Activated CD4-positive, alpha-beta memory T cell treated with anti-CD3 and anti-CD28 coated beads, Interleukin-2, amount 10 ng/mL, durations not matched to agents 7 days and 5 days (primary cell): ENCODE measurements at places on chromosomes 16 and 17.

DNA sequence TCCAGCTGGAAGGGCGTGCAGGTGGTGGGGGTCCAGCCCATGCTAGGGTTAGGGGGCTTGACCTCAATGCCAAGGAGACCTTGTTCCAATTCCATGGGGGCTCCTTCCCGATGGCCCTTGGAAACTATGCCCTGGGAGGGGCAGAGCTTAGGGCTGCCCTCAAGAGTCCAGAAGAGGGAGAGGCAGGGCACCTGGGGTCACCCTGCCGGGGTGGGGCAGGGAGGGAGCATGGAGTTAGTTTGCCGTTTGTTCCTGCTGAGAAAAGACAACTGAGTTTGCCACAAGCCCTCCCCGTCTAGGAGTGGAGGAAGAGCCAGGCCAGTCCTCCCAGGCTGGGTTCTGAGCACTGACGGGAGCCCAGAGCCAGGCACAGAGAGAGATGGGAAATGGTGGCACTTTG is 21.4 kb downstream of the MMP15 start:
- DNase-seq, result no peak

GRCh38 chr17:31856750-31857149 is 2.3 kb downstream of the COPRS start:
- DNase-seq, result no peak

- no peak for DNase-seq
Observed at GRCh38 chr17:58677194-58677880, 14.5 kb downstream of the TEX14 start.

DNA sequence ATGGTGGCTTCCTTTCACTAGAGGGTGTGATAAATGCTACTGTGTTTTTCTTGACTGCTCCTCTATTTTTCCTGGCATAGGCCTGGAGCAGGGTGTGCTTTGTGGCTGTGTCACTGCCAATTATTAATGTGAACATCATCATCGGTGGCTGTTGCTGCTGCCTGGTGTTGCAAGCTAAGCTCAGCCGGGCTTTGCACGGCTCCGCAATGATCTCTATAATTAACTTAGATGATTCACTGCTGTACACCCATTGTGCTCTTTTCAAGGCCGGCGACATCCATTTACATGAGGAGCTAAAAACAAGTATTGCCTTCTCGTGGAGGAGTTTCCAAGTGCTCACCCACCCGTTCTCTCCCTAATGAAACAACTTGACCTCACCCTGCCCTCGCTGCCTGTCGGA is 160.1 kb upstream of the IRX3 start:
- no peak for DNase-seq

- DNase-seq, result no peak
Observed at GRCh38 chr17:30450125-30451027, 26.8 kb upstream of the GOSR1 start.

DNA sequence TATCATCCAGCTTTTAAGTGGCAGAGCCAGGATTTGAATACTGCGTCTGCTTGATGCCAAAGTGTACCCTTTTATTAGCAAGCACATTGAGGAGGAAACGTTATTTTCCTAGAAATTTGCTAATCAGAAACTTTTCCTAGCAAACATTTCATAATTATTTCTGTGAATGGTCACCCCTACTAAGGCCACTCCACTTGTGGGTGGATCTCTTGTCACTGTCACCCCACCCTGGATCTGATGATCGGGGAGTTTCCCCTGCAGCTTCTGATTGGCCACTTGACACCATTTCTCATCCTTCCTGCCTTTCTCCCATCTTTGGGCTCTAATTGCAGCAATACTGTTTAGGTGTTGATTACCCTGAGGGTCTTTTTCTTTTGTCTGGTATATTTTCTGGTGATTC is 35.9 kb downstream of the GPRC5B start:
- no peak for DNase-seq

- no peak for DNase-seq
Observed at GRCh38 chr16:46713634-46714033, 24.2 kb downstream of the ORC6 start.

DNA sequence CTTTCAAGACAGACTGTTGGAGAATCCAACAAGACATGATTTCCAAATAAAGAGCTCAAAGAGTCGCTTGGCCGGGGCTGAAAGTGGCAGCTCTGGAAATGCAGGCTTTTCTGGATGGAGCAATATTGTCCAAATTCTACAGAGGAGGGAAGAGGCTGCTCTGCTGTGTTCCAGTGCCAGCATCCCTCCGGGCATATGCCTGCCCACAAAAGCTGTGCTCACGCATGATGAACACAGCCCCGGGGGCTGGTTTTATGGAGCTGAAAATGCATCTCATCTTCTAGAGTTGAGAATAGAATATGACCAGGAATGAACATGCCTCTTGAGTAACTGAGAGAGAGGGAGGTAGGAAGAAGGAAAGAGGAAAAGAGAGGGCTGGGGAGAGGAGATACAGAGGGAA is 74.7 kb upstream of the TOX3 start:
- DNase-seq, result no peak

- DNase-seq, result no peak
Observed at GRCh38 chr17:77036841-77037381, 103.9 kb upstream of the SEC14L1 start.

DNA sequence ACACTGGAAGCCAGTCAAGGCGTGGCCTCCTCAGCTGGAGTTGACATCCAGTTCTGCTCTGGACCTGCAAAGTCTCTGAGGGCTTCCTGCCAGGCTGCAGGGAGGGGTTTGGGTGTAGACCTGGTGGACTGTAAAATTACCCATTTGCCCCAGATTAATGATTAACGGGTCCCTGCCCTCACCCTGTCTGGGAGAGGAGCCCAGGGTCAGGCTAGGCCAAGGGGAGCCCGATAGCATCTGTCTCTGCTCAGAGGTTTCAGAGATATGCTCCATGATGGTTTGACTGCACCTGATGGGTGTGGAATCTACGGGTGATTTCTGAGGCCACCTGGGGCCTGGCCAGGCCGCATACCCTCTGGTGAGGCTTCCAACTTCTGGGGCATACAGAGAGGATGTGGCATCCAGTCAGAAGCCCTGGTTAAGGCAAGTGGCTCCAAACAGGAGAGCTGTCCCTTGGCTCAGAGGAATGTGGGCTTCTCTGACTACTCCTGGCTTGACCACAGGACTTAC is 11.2 kb downstream of the PPY start:
- DNase-seq, result no peak

DNA sequence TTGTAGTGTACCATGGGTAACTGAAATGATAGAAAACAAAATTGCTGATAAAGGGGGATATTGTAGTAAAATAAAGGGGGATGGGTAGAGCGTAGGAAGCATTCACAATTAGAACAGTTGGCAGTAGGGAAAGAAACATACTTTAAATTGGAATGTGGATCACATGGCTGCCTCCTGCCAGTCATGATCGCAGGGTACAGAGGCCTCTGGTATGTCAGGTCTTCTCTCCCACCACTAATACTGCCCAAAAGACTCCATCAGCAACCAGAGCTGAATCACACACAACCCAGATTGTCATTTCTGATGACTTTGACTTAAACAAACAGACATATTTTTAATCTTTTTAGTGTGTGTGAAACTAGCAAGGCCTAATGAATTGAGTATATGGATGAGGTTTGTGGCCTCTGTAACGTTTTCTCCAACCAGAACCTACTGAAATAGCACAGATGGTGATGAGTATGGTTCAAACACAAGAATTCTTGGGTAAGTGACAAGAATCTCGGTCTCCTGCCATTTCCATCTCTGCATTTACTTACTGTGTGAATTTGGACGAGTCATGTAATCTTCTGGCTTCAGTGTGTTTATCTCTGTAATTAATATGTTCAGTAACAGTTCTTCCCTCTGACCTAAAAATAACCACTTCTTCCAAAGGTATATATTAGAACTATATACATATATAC is 112.6 kb downstream of the USP22 start:
- no peak for DNase-seq

DNA sequence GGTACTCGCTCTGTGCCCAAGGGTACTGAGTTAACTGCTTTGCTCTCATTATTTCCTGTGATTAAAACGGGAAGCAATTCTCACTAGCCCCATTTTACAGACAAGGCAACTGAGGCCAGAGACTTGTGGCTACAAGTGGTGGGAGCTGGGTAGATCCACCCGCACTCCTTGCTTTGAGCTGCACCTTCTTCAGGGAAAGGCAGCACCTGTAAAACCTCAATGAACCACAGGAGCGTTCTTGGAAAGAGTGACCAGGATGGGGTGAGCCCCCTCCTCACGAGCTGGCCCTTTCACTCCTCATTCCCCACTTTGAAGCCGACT is 80.0 kb downstream of the TIMM22 start:
- no peak for DNase-seq
